ENCODE measurements at places on chromosomes 5 and 9.

GRCh38 chr5:5348135-5348534 is 74.3 kb upstream of the ICE1 start:
- DNase-seq: no peak

DNA sequence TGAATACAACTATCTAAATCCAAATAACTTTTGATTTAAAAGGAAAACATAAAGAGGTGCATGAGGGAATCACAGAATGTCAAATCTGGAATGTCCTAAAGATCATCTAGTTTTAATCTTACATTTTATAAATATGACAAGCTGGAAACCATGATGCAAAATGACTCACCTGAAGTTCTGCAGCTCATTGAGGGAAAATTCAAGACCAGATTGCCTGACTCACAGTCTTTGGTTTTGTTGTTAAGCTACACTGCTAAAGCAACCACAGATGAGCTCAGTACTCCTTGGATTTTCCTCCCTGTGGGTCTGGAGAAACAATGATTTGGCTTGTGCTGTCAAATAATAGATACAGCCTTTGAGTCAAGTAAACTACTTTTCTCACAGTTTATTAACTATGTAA is 19.1 kb upstream of the EDIL3 start:
- no peak for DNase-seq

DNA sequence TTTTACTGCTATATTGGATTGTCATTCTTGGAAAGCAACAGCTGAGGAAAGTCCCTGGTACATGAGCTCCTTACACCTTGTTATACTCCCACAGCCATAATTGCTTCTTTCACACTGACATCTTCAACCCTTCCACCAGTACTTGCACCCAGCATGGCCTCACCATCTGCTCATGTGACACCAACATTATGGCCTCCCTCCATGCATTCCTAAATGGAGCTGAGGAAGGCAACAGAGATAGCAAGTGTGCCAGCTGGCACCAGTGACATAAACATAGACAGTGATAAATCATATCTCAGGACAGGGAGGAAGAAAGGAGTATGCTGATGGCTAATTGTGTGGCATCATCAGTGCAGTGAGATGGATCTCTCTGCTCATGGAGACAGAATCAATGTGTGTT is 119.5 kb downstream of the BAAT start:
- no peak for DNase-seq

DNA sequence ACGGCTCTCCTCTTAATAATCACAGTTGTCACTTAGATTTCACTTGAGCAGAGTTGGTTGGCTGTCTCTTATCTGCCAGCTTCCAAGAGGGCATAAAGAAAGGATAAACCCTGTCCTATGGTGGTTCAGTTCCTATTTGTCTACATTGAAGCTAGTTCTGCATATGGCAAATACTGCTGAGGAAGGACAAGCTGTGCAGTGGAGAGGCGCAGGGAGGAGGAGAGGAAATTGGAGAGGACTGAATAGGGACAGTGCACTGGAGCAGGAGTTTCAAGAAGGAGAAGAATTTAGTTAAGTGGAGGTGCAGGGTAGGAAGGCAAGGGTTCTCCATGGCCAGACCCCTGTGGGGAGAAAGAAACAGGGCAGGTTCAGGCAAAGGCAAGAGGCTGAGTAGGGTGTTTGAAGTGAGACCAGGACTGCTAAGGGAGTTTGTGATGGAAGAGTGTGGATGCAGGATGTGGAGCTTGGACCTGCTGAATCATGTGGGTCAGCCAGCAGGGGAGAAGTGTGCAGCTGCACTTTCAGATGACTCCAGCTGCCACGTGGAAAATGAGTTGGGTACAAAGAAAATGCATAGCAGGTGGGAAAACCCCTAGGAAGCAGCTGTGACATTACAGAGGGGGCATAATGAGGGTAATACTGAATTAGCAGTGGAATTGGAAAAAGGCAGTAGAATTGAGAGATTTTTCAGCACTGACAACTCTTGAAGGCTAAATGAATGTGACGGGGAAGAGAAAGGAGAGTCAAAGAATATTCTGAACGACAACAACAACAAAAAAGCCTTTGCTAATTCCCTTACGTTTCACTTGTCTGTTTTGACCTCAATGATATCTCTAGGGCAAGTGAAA is 66.8 kb downstream of the MAMDC2 start:
- DNase-seq: no peak

- DNase-seq: no peak
Observed at GRCh38 chr5:116315531-116315930, 230.7 kb downstream of the COMMD10 start.

GRCh38 chr5:123285122-123286023 is 137.8 kb downstream of the CEP120 start:
- DNase-seq: no peak

GRCh38 chr5:9348401-9348996 is 197.4 kb downstream of the SEMA5A start:
- DNase-seq: no peak

DNA sequence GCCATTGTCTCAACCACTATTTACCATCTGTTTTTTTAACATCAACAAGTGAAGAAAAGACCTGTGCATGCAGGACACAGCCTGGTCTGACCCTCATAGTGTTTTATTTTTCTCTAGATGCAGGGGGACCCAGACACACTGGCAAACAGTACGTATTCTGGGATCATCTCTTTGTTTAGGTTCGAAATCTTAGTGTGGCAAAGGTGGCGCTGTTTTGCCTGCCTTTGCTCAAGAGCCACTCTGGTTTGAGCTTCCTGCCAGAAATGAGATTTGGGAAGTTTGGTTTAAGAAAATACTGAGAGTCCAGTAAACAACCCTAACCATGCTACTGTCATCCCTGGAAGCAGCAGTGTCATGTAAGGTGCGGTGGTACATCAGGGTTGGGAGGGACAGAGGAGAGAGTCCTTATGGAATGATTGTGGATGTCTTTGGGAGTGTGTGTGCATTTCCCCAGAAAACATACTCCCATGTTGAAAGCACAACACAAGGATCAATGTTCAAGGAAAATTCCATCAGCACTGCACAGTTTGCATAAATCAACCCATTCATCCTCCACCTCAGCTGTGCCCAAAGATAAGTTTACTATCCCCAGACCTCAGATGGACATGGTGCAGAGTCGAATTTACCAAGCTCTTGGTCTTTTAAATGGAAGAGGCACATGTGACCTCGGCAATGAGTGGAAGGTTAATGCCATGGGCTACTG is 34.0 kb upstream of the FLT4 start:
- DNase-seq: no peak

GRCh38 chr9:79129865-79130480 is 441.8 kb upstream of the TLE4 start:
- no peak for DNase-seq
